ENCODE measurements at places on chromosomes 11 and 22.

DNA sequence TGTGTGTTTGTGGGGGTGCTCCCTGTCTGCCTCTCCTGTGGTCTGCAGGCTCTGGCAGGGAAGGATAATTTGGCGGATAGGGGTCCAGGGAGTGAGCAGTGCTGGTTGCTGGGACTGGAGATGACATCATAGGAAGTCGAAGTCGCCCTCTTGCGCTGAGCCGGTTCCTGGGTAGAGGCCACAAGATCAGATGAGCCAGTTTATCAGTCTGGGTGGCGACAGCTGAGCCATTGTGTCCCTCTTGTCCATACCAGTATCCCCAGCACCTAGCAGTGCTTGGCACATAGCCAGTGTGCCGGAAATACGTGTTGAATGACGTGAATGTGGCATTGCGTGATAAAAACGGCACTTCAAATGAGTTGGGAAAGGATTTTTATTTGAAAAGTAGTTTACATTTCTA lies 9.8 kb downstream of the APOL5 start:
- H3K4me1 ChIP-seq, result peaks cover 3% of the 10 kb centered on the region
- no peaks in the 10 kb centered on the region for H3K36me3 ChIP-seq
- no peak overlapping the region for H3K4me3 ChIP-seq
- no peak overlapping the region for H3K27ac ChIP-seq

- peaks cover 12% of the 10 kb centered on the region for H3K36me3 ChIP-seq
- no peak for DNase-seq
- peaks cover 9% of the 10 kb centered on the region for H3K4me1 ChIP-seq
- no peaks in the 10 kb centered on the region for H3K27me3 ChIP-seq
These were observed 19.3 kb downstream of the HSD17B12 start for GRCh38 chr11:43699870-43700269.

DNA sequence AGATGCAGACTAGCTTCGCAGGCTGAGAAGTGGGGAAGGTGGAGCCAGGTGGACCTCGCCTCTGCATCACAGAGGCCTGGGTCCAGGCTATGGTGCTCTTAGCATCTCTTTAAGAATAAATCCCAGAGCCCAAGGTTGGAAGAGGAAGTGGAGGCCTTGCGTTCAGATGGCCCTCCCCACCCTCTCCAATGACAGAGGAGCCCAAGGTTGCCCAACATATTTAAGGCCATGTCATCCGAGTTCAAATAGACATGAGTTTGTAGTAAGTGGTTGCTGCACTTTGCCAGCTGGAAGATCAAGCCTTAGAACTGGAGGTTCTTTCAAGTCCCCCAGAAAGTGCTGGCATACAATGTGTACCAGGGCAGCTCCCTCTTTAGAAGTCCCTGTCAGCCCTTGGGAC lies 47.1 kb upstream of the HORMAD2 start:
- no peak for DNase-seq
- no peak overlapping the region for H3K4me3 ChIP-seq
- no peaks in the 10 kb centered on the region for H3K4me1 ChIP-seq
- H3K36me3 ChIP-seq, result no peaks in the 10 kb centered on the region

DNA sequence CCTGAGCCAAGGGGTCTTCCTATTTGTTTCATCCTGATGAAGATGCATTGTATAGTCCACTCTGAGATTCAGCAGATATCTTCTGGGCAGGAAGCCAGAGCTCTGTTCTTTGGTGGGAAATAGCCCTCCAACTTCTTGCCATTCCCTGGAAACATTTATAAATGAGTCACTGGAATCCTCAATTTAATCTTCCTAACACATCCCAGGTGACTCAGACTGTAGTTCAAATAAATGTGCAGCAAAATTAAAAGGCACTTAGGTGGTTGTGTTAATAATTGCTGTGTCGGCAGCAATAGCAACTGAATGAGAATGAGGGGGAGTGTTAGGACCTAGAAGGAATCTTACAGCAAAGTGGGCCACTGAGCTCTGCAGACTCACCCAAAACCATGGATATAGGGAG lies 108.6 kb downstream of the INSC start:
- H3K4me3 ChIP-seq, result no peak overlapping the region
- no peaks in the 10 kb centered on the region for H3K36me3 ChIP-seq

DNA sequence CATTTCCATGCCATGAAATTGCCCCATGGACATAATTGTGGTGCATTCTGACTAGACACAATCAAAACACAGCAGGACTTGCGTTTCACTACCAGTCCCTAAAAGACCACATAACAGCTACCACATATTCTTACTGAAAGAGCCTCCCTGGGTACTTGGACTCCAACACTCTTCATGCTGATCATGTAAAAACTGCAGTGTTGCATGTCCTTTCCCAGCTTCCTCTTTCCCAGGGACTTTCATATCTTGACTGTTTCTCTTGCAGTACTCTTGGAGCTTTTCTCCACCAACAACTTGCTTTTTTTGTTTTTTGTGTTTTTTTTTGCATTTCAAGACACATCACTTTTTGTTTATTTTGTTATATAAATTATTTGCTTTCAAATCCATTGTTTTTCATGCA lies 22.9 kb downstream of the MS4A6E start:
- H3K27me3 ChIP-seq, result peaks cover 16% of the 10 kb centered on the region
- H3K36me3 ChIP-seq, result no peaks in the 10 kb centered on the region
- H3K27ac ChIP-seq, result no peak overlapping the region
- DNase-seq, result no peak
- H3K4me1 ChIP-seq, result no peaks in the 10 kb centered on the region
- H3K4me3 ChIP-seq, result no peak overlapping the region

GRCh38 chr22:43292630-43293018 lies 50.5 kb downstream of the SCUBE1 start:
- no peaks in the 10 kb centered on the region for H3K36me3 ChIP-seq
- no peak overlapping the region for H3K4me3 ChIP-seq
- no peaks in the 10 kb centered on the region for H3K27me3 ChIP-seq
- H3K4me1 ChIP-seq, result peaks cover 19% of the 10 kb centered on the region

GRCh38 chr11:119306373-119306890 lies 10.5 kb downstream of the MCAM start:
- peak overlapping the region; percentile 51 for H3K27ac ChIP-seq
- H3K4me1 ChIP-seq, result peaks cover 5% of the 10 kb centered on the region
- H3K4me3 ChIP-seq, result no peak overlapping the region
- peaks cover 8% of the 10 kb centered on the region for H3K36me3 ChIP-seq
- DNase-seq, result no peak

- no peak for DNase-seq
- H3K4me1 ChIP-seq, result peaks cover 9% of the 10 kb centered on the region
- H3K36me3 ChIP-seq, result no peaks in the 10 kb centered on the region
- H3K27me3 ChIP-seq, result no peaks in the 10 kb centered on the region
These were observed 60.5 kb downstream of the NAT10 start for GRCh38 chr11:34165786-34166555.
